Stimulated activated naive CD8-positive, alpha-beta T cell treated with anti-CD3 and anti-CD28 coated beads, Interleukin-15, Interleukin-2, amounts not matched to agents 100 U/mL and 50 U/mL, for 24 hours (primary cell): ENCODE measurements at places on chromosomes 11 and 22.
A peak's percentile ranks its signal among the peaks of the same experiment; 100 is the strongest.

DNA sequence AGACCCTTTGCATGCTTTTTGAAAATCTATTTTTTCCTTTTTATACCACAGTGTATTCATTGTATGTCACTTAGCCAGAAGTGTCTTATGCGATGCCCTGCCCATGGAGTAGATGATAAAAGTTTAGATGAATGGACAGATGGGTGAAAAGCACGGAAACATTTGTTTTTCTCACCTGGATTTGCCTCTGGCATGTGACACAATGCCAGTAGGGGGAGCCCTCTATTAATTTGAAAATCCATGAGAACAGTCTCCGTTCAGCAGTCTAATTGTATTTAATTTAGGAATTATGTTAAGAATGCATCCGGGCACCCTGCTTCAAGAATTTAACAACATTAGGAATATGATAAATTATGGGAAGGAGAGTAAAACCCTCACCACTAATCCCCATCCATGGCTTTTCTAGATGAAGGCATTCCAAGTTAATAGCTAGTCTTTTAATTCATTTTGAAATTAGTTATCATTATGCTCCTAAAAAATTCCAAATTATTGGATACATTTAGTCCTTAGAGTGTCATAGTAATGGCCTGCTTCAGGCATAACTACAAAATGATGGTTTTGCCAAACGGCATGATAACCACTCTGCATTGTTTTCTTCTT, 55.3 kb upstream of the ALKBH3 start:
- DNase-seq: peak; percentile 15

DNA sequence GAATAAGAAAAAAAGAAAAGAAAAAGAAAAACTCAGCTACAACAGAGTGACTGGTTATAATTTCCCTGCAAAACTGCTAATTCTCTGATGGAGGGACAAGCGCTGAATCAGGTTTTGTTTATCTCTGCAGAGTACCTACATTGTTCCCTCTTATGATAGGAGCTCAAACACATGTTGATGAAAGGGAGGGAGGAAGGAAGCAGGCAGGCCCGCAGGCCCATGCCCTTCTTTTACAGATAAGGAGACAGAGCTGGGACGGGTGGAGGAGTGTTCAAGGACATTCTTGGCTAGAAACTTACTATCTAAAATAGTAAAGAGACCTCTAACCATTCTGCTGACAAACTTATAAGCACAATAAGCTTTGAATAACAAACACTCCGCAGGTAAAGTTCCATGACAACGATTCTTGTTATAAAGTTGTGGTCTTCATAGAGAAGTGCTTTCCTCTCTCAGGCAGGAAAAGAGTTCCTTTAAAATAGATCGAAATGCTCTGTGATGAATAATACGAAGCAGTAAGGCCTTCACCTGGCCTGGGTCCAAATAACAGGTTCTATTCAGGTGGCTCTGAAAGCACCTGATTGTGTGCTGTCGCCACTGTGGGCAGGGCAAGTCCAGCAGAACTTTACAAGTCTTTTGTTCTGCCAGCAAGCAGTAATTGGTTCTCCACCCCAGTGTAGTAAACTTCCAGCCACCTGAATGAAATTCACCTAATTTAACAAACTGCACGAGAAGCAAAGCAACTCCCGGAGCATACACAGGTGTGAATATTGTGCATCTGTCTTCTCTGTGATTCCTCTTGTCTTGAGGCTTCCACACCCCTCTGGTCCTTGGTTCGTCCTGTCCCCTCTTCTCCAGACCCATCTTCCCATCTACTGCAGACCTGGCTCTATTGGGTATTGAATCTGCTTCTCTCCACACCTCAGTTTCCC, 15.3 kb upstream of the MICAL2 start:
- no peak for DNase-seq

GRCh38 chr11:304061-304506, 3.5 kb upstream of the IFITM2 start:
- DNase-seq: no peak

GRCh38 chr22:44289414-44290171, 23.2 kb downstream of the SHISAL1 start:
- no peak for DNase-seq

DNA sequence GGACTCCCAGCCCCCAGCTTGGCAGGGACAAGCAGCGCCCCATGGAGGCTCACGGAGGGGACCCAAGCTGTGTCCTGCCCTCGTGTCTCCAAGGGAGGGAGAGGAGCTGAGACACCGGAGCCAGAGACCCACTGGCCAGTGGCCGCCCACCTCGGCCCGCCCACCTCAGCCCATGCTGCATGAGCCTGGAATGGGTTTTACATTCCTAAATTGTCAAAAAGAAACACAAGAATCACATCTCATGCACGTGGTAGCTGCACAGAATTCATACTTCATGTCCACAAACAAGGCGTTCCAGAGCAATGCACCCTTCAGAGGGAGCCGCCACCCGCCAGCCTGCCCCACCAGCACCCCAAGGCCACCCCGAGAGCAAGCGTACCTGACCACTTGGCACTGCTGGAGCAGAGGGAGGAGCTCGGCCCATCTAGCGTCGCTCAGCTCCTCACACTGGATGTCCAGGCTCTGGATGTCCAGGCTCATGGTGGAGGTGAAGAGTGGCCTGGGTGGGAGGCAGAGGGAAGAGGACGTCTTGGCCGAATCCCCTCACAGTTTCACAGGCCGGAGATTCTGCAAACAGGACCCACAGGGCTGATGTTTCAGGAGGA, 5.3 kb downstream of the RNH1 start:
- DNase-seq: no peak

- DNase-seq: no peak
These were observed 123.5 kb downstream of the CACNA1I start for GRCh38 chr22:39693943-39694500.

DNA sequence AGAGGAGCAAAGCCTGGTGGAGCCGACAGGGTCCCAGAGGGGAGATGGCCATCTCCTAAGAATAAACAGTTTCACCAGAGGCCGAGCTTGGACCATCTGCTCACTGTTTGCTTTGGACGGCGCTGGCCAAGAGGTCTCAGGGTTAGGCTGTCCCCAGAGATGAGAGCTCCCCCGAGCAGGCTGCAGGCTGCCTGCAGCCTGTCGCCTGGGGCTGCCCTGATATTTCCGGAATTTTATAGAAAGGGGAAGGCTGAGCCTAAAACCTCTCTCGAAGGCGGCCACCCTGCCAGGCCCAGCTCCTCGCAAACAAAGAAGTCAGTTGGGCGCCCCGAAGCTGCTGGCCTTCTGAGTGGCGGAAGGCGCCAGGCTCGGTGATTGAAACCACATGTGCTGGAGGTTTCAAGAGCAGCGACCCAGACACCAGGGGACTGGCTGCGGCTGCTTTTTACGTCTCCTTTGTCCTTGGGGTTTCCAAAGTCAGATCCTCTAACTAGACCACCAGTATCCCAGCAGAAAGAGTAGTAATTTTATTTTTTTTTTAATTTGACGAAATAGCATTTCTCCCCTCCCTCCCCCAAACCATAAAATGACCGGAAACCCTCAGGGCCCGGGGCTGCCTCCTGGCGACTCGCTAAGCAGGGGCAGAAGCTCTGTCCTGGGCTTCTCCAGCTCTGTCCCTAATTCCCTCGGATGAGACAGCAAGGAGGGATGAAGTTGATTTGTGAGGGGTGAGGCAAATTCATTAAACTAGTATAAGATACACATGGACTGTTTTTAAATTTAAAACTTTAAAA, 57.4 kb downstream of the CLMP start:
- DNase-seq: no peak

DNA sequence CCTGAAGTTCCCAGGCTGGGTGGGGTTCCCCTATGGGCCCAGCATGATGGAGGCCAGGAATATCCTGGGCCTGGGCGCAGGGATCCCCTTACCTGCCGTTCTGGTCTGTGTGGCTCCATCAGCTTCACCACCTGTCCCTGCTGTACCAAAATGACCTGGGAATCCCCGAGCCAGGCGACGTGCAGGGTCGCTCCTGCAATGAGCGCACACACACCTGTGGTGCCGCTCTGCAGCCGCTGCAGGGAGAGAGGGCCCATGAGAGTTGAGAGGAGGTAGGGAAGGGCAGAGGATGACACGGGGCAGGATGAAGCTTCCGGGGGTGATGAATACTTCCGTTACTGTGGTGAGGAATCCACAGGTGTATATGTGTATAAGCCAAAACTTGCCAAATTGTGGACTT, 21.6 kb downstream of the PPM1F start:
- DNase-seq: no peak

DNA sequence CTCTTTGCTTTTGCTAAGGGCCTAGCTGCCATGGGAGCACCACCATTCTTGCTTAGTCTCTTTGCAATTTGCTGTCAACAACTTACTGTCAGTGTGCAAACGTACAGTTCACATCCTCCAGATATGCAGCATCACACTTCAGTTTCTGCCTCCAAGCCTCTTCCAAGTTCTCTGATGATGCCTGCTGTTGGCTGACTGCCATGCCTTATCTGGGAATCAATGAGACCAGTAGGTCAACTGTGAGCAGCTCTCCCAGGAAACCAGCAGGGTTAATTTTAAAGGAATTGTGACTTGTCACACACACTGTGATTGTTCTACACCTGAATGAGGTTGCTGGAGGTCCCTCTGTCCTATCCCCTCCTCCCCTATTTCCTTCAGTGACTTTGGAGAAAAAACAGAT, 56.0 kb downstream of the COPB1 start:
- no peak for DNase-seq

- DNase-seq: no peak
These were observed 313.5 kb downstream of the BLID start for GRCh38 chr11:121802542-121802941.

GRCh38 chr11:29685361-29685760, 331.5 kb downstream of the KCNA4 start:
- no peak for DNase-seq

DNA sequence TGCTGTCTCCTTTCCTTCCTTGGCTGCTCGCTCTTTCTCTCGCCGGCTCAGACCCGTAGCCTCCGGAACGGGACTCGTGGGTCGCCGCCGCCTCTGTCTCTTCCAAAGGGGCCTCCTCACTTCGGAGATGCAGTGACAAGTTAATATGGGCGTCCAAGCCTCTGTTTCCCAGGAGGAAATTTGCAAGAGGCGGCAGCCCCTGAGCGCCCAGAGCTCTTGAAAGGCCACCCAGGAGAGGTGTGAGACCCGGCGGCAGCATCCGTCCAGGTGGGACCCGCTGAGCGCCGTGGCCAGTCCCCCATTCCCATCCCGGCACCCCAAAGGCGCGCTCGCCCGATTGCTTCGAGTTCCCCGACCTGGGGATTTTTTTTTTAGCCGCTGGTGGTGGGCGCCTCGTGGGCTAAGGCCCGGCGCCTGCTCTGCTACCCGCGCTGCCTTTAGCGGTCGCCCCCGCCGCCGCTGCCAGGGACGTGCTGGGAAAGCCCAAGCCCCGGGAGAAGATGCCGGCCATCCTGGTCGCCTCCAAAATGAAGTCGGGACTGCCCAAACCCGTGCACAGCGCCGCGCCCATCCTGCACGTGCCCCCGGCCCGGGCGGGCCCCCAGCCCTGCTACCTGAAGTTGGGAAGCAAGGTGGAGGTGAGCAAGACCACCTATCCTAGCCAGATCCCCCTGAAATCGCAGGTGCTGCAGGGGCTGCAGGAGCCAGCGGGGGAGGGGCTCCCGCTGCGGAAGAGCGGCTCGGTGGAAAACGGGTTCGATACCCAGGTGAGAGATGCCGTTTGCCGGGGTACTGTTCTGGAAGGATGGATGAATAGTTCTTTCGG, 772 bp downstream of the NAV2 start:
- DNase-seq: peak; percentile 17

GRCh38 chr22:17954200-17954859, 70.0 kb downstream of the MICAL3 start:
- no peak for DNase-seq

- DNase-seq: no peak
These were observed 35.0 kb downstream of the ZC3H12C start for GRCh38 chr11:110128161-110128560.

DNA sequence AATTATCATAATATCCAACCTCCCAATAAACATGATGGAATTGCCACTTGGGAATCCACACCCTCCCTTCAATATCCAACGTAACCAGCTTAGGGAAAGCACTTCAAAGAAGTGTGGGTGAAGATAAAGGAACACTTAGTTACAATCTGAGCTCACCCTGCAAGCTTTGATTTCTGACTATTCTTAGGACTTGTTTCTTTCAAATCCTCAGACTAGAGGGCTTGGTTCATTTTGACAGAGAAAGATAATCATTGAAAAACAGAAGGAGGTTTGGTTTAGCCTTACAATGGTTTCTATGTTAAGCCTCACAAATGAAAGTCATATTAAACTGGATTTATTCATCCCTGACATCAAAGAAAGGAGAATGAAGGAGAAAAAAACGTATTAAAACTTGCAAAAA, 57.9 kb upstream of the SYT13 start:
- no peak for DNase-seq

DNA sequence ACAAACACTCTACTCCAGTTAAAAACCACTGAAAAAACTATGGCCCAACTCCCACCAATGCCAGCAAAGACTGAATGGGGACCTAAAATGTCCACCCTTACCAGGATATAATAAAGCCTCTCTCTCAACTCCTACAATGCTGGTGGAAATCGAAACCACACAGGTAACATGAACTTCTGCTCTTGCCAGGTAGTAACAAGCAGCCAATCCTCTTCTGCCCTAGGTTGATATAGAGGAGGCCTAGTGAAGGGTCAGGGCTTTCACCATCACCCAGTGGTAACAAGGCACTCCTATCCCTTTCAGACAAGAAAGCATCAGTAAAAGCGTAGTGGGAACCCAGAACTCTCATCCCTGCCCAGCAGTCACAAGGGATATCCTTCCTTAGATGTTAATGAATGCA, 22.6 kb downstream of the DCUN1D5 start:
- no peak for DNase-seq

GRCh38 chr22:28998681-28999080, 63.0 kb downstream of the C22orf31 start:
- DNase-seq: no peak

DNA sequence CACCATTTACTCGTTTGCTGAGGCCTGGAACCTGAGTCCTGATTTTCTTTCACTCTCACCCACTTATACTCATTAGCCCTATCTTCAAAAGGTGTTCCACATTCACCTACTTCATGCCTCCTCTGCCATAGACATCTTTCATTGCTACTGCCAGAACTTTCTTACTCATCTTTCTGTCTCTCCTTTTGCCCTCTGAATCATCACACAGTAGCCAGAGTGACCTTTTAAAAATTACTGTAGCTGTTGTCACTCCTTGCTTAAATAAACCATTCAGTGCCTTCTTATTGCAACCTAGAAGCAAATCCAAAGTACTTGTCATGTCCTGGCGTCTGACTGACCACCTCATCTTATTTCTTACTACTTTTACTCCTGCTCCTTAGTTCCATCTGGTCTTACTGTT, 38.2 kb downstream of the ATXN10 start:
- no peak for DNase-seq

DNA sequence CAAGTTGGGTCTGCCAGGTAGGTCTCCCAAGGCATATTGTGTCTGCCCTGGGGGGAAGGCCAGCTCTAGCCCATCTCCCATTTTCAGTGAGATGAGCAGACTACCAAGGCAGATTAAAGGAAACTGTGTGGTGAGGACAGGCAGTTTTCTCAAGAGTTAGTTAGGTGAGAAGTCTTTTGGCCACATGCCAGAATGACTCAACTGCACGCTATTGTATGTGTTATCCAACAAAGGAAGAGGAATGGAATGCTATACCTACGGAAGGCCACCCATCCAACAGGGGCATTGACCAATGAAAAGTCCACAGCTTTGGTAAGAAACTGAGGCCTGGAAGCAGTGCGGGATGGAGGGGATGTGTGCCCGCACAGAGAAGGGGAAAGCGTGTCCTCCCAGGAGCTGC, 941.7 kb downstream of the NTM start:
- no peak for DNase-seq

GRCh38 chr11:11107076-11107723, 245.8 kb downstream of the CSNK2A3 start:
- no peak for DNase-seq

GRCh38 chr11:119590651-119591351, 138.2 kb downstream of the NECTIN1 start:
- no peak for DNase-seq
